ENCODE measurements at places on chromosomes 2 and 18. TPM values are rescaled to one million over a fixed set of nuclear protein-coding genes. Genes with fewer than 3 reads are reported as not detected.

- DNase-seq = no peak
Observed at GRCh38 chr2:235430366-235431083, 63.3 kb upstream of the AGAP1 start.

- DNase-seq = no peak
Observed at GRCh38 chr18:54241483-54241882, 17.0 kb upstream of the MBD2 start.

- no peak for DNase-seq
Observed at GRCh38 chr18:62988471-62988870, 273.1 kb downstream of the PHLPP1 start.

GRCh38 chr18:65937180-65937579 is 186.4 kb downstream of the CDH7 start:
- no peak for DNase-seq

DNA sequence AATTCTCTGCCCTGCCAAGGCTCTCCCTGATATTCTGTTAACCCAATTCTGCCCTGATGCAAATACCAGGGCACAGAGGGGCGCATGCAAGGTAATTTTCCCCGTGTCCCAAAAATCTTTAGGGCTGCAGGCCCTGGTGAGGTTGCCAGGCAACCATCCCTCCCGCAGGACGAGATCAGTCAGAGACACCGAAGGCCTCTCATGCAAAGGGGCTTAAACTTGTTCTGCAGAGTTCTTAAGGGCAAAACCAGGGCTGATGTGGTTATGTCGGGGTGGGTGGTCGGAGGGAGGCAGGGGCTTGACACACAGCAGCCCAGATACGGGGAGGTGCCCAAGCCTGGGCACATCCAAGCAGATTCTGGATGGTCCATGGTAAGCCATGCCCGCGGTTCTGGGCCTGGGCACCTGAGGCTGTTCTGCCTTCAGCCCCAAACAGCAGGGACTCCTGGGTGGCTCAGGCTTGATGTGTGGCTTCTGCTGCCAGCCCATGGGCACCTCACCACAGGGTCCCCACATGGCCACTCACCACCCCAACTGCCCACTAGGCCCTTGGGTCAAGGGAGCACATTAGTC is 27.2 kb downstream of the STEAP3 start:
- DNase-seq = no peak

GRCh38 chr18:75293591-75293990 is 83.0 kb downstream of the TSHZ1 start:
- DNase-seq = no peak

Gene ATOH8
- total RNA-seq = 3.4 TPM

DNA sequence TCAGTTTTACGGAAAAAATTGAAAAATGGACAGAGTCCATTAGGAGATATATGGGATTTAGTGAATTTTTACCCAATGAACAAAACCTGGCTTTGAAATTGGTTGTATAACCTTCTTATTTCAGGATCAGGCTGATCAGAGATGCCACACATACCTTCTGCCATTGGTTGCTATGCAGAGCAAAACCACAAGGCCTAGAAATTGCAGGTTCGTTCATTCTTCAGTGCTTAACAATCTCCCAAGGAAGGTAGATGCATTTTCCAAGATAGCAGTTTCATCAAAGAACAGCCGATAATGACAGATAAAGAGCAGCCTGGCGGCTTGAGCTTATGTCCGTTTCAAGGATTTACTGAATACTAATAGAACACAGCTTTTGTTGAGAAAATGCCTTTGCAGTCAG is 868.8 kb downstream of the EPHA4 start:
- DNase-seq = no peak

DNA sequence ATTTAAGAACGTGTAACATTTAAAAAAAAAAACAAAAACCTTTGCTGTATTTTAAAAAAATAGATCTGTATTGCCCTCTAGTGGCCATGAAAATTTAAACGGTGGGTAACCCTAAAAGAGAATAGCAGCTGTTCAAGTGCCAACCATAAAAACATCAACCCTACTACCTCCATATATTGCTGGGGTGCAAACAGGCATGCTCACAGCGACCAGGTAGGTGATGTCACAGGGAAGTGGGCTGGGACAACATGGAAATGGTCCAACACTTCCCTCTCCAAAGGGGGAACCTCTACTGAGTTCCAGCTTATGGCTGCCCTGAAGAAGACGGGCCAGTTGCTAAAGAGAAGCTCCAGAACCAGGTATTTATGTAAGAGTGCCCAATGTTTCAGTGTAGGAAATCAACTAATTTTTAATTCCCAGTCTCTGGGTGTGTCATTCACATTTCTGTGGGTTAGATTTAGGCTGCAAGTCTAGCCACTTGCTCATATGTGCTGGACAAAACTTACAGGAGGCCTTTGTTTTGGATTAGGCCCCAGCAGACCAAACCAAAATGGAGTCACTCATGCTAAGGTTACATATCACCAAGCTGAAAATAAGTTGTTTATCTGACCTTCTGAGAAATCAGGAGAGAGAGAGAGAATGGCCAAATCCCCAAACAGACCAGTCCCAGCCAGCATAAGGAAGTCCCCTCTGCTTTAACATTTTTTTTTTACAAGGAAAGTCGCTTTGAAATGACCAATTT is 54.5 kb downstream of the SKA1 start:
- no peak for DNase-seq

DNA sequence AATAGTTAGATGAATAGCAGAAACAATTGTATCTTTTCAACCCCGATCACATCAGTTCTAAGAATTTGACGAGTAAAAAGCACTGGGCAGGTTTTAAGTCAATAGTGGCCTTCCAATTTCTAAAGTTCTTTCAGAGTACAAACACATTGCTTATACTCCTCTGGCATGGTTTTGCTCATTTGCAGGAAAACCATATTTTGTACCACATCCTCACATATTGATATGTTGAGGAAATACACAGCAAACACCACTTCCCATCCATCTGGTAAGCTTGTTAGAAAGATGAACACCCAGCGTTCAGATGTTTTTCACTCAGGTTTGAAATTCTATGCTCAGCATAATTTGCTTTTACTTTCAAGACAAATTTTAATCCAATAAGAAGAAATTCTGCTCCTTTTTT is 344.6 kb upstream of the ACVR2A start:
- no peak for DNase-seq

DNA sequence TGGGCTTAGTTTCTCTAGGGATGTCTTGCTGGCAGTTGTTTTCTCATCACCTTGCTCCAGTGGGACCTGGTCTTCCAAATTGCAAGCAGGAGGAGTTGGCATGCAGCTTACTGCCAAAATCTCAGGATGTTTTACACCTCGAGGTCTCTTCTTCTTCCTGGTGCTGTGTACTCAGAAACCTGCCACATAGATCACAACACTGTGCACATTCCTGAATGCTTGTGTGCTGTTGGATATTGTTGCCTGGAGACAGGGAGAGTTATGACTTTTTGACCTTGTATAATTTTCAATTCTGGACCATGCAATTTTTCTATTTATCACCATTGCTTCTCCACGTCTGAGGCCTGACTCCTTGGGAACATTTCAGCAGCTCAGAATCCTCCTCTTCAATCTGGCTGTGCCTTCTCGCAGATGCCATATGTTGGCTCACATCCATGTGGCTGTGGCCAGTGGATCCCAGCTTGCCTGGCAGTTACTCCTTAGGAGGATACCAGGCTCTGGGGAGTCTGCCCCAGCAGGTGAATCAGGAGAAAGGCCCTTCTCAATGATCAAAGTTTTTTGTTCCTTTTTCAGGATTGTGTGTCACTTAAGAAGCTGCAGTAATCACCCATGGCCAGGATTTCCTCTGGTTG is 489.3 kb downstream of the TSN start:
- DNase-seq = no peak

DNA sequence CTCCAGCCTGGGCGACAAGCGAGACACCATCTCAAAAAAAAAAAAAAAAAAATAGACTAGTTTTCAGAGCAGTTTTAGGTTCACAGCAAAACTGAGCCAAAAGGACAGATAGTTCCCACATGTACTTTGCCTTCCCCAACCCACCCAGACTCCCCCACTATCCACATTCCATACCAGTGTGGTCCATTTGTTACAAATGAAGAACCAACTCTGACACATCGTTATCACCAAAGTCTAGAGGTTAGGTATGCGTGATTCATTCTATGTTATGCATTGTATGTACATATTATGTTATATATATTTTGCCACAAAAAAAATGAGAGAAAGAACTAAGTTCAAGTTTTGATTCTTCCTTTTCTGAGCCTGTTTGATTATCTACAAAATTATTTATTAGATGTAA is 3.5 kb downstream of the DUSP11 start:
- DNase-seq = no peak

- DNase-seq = no peak
Observed at GRCh38 chr2:174603280-174603679, 5.7 kb upstream of the WIPF1 start.

Gene NLRC4
- not detected for total RNA-seq

GRCh38 chr2:61898810-61899209 is 6.7 kb upstream of the COMMD1 start:
- DNase-seq = no peak

- no peak for DNase-seq
Observed at GRCh38 chr2:4486971-4487370, 783.6 kb downstream of the DCDC2C start.
